ENCODE measurements at places on chromosomes 2 and 18. TPM values are rescaled to one million over a fixed set of nuclear protein-coding genes. Genes with fewer than 3 reads are reported as not detected.

DNA sequence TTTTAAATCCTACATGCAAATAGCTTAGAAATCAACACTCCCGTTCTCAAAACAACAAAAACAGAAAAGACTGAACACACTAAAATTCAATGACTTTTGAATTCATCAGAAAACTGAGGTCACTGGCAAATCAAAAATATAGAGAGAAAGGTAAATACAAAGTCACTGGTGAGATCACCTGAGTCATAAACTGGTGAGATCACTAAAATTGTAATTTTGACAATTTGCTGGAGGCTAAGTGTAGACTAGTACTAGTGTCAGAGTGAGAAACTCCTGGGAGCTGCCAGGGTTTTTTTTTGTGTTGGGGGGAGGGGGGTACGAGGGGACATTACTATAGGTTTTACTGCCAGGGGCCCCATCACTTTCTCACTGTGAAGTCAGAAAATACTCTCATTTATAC, 1876.0 kb upstream of the CELF4 start:
- no peak for DNase-seq

GRCh38 chr18:75198036-75198435, 10.9 kb downstream of the PTGR3 start:
- no peak for DNase-seq

- DNase-seq, result no peak
Observed at GRCh38 chr18:48375150-48375800, 33.9 kb downstream of the ZBTB7C start.

GRCh38 chr2:61694312-61695274, 156.4 kb upstream of the XPO1 start:
- peak; percentile 85 for DNase-seq

- DNase-seq, result no peak
Observed at GRCh38 chr2:189267491-189267890, 87.9 kb upstream of the COL5A2 start.

GRCh38 chr2:7210712-7211111, 293.5 kb downstream of the RNF144A start:
- DNase-seq, result no peak

- no peak for DNase-seq
Observed at GRCh38 chr2:34423301-34423700, 824.2 kb upstream of the FAM98A start.

Gene IL37
- polyA plus RNA-seq, result not detected

Gene C2orf66
- not detected for polyA plus RNA-seq

All from CD8-positive, alpha-beta memory T cell (primary cell).